ENCODE measurements at places on chromosomes 7 and 10.

- DNase-seq = no peak
Measured at GRCh38 chr10:26486990-26487850, 49.1 kb downstream of the APBB1IP start.

GRCh38 chr7:27205325-27206280, 5.7 kb upstream of the HOXA13 start:
- DNase-seq = peak; percentile 58

- DNase-seq = no peak
Measured at GRCh38 chr10:73339436-73339835, 19.2 kb downstream of the CFAP70 start.

GRCh38 chr10:34180749-34181148, 634.3 kb downstream of the PARD3 start:
- peak; percentile 69 for DNase-seq

- no peak for DNase-seq
Measured at GRCh38 chr7:100048680-100049079, 894 bp upstream of the ZSCAN21 start.

DNA sequence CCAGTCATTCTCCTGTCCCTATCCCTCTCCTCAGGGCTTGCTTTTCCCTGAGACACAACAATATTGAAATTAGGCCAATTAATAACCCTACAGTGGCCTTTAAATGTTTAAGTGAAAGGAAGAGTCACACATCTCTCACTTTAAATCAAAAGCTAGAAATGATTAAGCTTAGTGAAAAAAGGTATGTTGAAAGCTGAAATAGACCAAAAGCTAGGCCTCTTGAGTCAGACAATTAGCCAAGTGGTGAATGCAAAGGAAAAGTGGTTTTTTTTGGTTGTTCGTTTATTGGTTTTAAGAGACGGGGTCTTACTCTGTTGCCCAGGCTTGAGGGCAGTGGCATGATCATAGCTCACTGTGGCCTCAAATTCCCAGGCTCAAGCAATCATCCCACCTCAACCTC, 9.7 kb upstream of the ATAD1 start:
- no peak for DNase-seq

DNA sequence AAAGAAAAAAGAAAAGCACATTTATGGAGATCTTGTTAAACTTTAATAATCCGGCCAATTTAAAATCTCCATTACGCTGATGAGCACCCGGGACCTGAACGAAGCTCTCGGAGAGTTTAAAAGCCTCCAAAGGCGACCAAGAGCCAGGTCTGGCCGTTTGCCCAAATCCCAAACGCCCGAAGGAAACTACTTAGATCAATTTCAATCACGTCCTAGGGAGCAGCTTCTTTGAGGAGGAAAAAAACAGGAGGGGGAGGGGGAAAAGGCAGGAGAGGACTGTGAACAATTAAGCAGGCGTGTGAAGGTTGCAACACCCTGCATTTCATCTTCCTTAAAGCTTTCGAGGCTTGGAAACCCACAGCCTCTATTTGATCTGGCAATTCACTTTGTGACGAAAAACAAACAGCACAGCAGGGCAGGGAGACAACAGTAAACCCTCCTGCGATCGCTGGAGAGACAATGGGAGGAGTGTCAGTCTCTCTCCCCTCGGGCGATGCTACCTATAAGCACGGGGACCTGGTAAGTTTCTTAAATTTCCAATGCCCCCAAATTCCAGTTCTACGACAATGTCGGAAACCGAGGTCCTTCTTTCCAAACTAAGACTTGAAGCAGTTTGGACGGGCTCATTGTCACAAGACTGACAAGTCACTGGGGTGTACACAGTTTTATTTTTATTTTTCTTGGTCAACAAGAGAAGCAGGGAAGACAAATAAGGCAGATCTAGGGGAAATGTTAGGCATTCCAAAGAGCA, 1.2 kb downstream of the KLF6 start:
- DNase-seq = peak; percentile 79

- DNase-seq = peak; percentile 32
Measured at GRCh38 chr7:70920876-70921275, 211.1 kb upstream of the GALNT17 start.

- no peak for DNase-seq
Measured at GRCh38 chr10:13502380-13502779, 26.4 kb downstream of the BEND7 start.

GRCh38 chr10:101660256-101660655, 34.7 kb downstream of the FBXW4 start:
- DNase-seq = no peak
